ENCODE measurements at places on chromosomes 12 and 14. TPM values are rescaled to one million over a fixed set of nuclear protein-coding genes. Genes with fewer than 3 reads are reported as not detected.

Gene FAM186B
- total RNA-seq, result 0.10 TPM

Gene AICDA
- total RNA-seq, result not detected

GRCh38 chr12:80017261-80017870 lies 82.0 kb upstream of the OTOGL start:
- DNase-seq, result no peak

DNA sequence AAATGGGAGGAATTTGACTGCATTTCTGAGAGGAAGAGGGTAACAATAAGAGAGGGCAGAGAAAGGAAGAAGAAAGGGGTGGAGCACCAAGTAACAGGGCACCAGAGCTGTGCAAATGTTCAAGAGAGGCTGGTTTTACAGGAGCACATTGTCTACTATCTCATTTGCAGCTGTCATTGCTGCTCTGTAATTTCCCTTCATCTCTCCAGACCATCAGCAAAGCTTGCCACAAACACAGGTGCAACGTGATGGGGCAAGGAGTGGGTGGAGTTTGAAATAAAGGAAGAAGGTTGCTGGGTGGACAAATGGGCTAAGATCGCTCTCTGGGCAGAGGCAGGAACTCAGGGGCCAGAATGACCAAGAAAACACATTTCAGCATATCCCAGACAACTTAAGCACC lies 47.9 kb upstream of the PLEKHG6 start:
- DNase-seq, result peak; percentile 91

GRCh38 chr12:25433581-25434325 lies 119.3 kb downstream of the LMNTD1 start:
- DNase-seq, result no peak

DNA sequence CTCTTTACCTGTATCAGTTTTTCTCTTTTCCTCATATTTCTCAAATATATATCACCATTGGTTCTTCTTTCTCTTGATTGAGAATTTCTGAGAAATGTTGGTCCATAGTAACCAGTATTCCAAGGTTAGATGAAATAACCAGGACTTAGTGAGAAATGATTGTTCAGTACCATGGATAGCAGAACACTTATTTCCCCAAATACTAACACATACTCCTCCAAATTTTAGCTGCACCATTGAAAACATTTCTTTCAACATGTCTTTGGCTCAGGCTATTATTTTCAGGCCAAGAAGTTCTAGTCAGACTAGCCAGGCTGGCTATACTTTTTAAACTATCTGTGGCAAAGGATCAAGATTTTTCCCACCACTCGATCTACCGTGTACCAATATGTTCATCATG lies 113.3 kb downstream of the PTPRO start:
- DNase-seq, result peak; percentile 12

Gene GSKIP
- 20.5 TPM for total RNA-seq

DNA sequence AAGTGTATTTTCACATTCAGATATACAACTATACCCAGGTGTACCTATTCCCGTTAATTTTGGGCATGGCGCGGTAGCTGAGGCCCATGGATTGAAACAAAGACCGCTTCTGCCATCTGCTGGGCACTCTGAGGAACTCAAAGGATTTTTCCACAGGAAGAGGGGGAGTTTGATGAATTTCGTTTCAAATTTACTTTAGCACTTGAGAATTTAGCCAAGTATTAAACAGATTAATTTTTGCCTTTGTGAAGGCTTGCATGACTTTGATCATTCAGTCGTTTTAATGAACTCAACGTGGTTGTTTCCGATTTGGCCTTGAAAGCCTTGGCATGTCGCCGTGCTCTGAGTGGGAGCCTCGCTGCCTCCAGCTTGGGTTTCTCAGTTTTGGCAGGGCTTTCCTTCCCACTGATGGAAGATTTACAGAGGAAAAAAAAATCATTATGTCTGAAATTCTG lies 153.2 kb upstream of the DDHD1 start:
- DNase-seq, result peak; percentile 69

DNA sequence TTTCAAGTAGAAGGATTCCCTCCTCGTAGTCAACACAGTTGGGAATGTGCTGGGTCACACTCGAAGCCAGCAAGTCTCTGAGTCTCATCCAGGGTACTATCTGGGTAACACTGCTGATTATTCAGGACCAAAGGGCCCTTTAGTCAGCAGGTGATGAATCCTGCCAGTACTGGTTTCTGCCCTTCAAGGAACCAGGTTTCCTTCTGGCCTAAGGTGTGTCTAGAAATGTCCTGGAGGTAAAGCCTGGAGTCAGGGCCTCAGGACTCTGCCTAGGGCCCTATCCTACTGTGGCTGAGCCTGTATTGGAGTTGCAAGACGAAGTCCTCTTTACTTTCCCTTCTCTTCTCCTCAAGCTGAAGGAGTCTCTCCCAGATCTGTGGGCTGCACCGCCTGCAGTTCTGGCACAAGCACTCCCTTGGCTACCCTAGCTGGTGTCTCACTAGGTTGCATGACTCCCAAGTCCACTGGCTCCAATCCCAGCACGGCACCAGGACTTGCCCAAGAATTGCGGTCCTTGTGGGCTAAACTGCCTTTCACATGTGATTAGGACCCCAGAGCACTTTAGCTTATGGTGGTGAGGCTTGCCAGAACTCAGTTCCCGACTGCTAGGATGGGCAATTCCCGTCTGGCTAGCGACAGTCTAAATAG lies 193.7 kb upstream of the PDE3A start:
- DNase-seq, result no peak

Gene POTEM
- not detected for total RNA-seq

GRCh38 chr12:29073631-29074239 lies 75.3 kb upstream of the FAR2 start:
- DNase-seq, result peak; percentile 26

Gene GDF3
- not detected for total RNA-seq

DNA sequence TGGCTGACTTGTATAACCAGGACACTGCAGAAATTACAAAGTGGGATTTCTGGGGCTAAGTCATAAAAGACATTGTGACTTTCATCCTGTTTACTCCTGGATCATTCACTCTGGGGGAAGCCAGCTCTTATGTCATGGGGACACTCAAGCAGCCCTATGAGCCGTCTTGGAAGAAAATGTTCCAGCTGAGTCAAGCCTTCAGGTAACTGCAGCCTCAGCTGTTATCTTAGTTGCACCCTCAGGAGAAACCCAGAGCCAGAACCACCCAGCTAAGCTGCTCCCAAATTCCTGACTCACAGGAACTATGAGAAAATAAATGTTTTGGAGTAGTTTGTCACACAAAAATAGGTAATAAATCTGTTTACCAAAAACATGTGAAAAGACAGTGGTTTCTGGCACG lies 43.1 kb upstream of the GXYLT1 start:
- no peak for DNase-seq

- DNase-seq, result no peak
Observed at GRCh38 chr14:93648440-93649168, 139.7 kb downstream of the PRIMA1 start.

DNA sequence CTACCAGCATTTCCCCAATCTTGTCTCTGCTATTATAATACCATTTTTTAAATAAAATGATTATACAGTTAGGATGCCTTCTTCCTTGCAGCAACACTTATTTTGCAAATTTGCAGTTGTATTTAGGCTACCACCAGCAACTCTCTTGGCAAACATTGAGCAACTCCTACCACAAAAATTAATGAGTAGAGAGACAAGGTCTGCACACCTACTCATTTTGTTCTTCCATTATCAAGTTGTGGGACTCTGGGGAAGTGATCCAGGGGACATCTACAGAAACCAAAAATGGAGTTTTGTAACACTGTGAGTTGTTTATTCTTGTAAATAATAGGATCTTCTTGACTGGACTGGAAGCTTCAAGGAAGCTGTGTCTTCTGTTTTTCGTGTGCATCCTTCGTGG lies 38.6 kb downstream of the DGLUCY start:
- no peak for DNase-seq

GRCh38 chr12:67457778-67458665 lies 188.9 kb downstream of the CAND1 start:
- DNase-seq, result no peak

- no peak for DNase-seq
Observed at GRCh38 chr14:105385322-105385637, 13.1 kb upstream of the TEX22 start.

DNA sequence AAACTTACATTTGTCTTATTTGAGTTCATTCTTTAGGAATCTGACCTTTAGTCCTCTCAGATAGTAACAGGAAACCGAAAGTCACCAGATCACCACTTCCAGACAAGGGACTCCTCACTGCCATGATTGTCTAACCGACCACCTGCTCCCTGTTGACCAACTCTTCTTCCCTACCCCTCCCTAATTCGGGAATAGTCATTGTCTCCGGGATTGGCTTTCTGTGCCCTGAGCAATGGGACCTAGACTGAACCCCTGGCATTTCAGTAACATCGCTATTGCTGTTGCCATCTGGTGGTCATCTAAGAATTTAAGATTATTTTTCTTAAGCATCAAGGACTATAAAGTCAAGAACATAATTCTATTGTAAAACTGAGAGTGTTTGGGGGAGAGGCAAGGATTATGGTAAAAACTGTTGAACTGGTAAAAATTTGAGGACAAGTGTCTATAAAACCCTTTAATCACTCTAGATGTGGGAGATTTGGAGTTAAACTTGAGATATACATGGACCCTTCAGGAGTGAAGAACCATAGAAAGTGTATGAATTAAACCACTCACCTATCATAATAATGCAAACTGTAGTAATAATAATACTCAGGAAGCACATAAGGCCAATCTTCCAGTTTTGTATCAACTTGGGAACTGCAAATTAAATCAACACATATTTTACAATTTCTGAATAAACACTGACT lies 6.3 kb downstream of the CLEC2A start:
- DNase-seq, result peak; percentile 71

Gene PDE6H
- not detected for total RNA-seq

DNA sequence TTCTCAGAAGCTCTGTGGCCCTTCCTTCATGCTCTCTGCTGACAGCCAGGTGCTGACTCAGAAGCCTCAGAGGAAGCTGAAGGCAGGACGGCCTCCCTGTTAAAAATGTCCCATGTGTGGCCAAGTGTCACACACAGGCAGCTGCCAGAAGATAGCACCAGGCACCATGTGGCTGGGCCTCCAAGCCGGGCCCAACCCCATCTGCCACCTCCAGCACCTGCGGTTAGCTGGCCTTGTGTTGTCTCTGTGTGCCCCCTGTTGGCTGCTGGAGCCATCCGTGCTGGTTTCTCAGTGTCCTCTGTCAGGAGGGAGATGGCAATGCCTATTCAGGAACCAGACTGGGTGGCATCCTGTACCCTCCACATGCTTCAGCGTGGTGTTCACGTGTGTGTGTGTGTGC lies 63.2 kb downstream of the TSPAN11 start:
- peak; percentile 86 for DNase-seq

DNA sequence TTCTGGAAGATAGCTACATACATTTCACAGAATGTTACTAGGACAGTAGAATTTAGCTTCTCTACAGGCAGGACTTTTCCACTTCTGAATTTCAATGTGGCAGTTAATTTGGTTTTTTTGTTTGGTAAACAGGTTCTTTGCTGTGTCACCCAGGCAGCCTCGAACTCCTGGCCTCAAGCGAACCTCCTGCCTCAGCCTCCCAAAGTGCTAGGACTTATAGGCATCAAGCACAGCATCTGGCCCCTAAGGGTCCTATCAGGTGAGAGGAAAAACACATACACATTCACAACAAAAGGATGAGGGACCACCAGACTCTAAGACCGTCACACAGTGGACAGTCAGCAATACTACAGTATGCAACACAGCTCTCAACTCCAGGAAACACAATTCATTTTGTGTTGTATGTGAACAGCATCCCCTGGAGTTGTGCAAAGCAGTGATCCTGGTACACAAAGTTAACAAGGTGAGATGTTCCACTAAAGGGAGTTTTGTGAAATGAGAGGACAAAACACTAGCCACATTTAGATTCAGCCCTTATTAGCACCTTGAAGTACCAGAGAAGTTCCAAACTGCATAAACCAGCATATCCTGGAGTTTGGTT lies 6.9 kb downstream of the ATP2B1 start:
- DNase-seq, result no peak

Gene PLA2G1B
- not detected for total RNA-seq

Gene MDP1
- 16.6 TPM for total RNA-seq

GRCh38 chr12:91921555-91921954 lies 224.1 kb downstream of the BTG1 start:
- no peak for DNase-seq

Gene GLIPR1L1
- not detected for total RNA-seq

DNA sequence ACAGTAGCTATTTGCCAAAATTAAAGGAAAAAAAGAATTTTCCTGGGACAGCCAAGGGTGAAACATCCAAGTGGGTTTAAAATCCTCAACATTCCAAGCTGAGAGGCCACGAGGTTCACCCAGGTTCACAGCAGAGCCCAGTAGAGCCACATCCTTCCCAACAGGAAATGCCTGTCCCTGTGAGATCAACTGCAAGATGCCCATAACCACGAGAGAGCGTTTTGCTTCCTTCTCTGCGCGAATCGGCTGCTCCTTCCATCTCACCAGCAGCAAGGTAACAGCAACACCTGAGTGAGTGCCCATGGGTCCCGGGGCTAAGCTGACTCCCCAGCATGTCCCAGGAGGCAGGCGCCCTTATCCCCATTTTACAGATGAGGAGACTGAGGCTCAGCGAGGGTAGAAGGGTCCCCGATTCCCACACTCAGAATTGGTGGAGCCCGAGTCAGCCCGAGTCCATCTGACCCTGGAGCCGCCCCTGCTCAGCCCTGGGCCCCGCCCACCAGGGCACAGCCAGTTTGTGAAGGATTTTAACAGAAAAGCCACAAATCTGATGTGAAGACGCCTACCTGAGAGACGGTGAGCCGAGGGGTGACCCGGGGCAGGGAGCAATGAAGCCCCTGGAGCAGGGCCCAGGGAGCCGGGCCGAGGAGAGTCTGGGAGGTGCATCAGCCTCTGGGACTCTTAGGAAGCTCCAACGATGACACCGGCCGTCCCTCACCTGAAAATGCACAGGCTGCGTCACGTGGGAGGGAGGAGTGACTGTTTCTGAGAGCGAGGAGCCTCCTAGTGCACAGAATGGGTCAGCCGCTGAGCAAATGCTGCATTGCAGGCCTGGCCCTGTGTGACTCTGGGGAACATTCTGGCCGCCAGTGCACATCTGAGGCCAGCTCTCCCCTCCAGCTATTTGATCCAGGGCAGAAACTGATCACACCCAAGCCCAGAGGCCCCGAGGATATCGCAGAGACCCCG lies 236.9 kb upstream of the SFSWAP start:
- DNase-seq, result no peak

Gene PROX2
- total RNA-seq, result not detected

DNA sequence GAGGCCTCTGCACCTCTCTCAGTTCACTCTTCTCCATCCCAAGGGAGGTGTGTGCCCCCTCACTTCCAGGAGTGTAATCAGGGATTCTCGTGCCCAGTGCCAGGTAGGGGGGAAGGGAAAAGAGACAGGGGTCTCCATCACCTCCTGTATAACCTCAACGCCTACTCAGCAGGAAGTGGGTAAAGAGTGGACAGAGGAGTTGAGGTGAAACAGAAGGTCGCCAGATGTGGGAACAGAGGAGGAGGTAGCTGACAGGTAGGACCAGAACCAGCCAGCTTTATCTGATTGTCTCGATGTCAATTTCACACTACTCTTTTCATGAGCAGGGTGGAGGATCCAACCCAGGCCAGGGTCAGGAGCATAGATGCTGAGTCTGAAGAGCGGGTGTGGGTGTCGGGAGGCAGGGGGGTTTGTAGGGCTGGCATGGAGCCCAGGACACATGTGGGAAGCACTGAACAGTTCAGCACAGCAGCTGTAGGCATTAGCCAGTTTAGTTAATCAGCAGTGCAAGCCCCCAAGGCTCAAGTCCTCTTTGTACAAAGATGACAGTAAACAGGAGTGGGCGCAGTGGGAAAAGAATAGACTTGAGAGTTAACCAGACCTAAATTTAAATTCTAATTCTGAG lies 213.5 kb downstream of the PELI2 start:
- peak; percentile 20 for DNase-seq

Gene KRT82
- not detected for total RNA-seq

Gene RNASE13
- not detected for total RNA-seq

Gene CBLN3
- total RNA-seq, result 1.0 TPM

- no peak for DNase-seq
Observed at GRCh38 chr12:112216223-112216622, 90.9 kb downstream of the TRAFD1 start.
